ENCODE measurements at places on chromosomes 6 and 20. TPM values are rescaled to one million over a fixed set of nuclear protein-coding genes. Genes with fewer than 3 reads are reported as not detected.

Gene RCAN2
- total RNA-seq: 6.6 TPM

Gene HLA-DQB2
- not detected for total RNA-seq

Gene ZSCAN26
- total RNA-seq: 24.4 TPM

Gene WFDC13
- total RNA-seq: not detected

Gene LY86
- total RNA-seq: 0.27 TPM

Gene FAM184A
- 14.1 TPM for total RNA-seq

Gene UBD
- total RNA-seq: 99.5 TPM

Gene HSPA1L
- total RNA-seq: 2.2 TPM

Gene MC3R
- total RNA-seq: not detected

Gene ATP6V1G2
- 0.88 TPM for total RNA-seq

Gene TXLNB
- 0.56 TPM for total RNA-seq

Gene OPRM1
- total RNA-seq: not detected

Gene HLA-F
- 7.8 TPM for total RNA-seq
